Daoy (cell line): ENCODE measurements at places on chromosomes 1 and 21. TPM values are rescaled to one million over a fixed set of nuclear protein-coding genes. Genes with fewer than 3 reads are reported as not detected.

Gene MR1
- 5.2 and 7.1 TPM in 2 replicates for total RNA-seq

Gene KRTAP15-1
- total RNA-seq: not detected in 2 replicates

Gene PTPN7
- 1.3 and 1.5 TPM in 2 replicates for total RNA-seq

Gene CGN
- 3.5 and 4.1 TPM in 2 replicates for total RNA-seq

Gene F11R
- 7.1 and 18.5 TPM in 2 replicates for total RNA-seq

Gene S100A7A
- total RNA-seq: not detected in 2 replicates

Gene PAQR6
- 0.11 TPM in 1 of 2 replicates, not detected in the other for total RNA-seq

Gene ZNF281
- 11.8 and 14.3 TPM in 2 replicates for total RNA-seq

Gene GUCA2A
- total RNA-seq: not detected in 2 replicates

Gene PLCH2
- total RNA-seq: 0.06 TPM in 1 of 2 replicates, not detected in the other

DNA sequence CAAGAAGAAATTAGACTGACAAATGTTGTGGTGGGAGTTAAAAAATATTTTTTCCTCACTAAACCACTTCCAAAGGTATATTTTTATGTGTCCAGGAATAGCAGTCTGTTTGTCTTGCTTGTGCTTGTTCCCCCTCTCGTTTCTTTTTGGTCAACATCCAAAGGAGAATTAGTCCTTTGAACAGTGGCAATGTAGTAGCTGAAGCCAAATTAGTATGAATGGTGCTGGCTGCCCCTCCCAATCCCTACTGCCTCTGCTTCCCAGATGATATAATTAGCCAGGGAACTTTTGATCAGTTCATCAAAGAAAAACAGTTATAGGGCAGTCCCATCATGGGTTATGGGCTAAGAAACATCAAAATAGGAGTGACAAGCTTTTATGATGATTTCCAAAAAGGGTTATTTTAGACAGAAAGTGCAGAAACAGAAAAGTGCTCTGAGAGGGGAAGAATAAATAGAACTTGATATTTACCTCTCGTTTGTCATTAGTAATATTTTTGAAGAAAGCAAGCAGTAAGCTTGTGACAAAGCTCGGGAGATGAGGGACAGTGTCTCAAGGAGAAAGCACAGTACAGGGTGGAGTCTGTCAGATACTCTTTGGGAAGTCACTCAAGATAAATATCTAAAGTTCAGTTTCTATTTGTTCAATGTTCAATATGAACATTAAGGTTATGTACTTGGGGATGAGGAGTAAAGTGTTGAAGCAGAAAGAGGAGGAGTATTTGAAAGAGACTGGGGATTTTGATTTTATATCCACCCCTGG, 239.1 kb downstream of the HLX start:
- no peak for DNase-seq

GRCh38 chr1:152461544-152461943, 47.5 kb upstream of the CRNN start:
- peak; percentile 74 for DNase-seq

GRCh38 chr1:40311692-40312091, 5.4 kb downstream of the COL9A2 start:
- no peak for DNase-seq

DNA sequence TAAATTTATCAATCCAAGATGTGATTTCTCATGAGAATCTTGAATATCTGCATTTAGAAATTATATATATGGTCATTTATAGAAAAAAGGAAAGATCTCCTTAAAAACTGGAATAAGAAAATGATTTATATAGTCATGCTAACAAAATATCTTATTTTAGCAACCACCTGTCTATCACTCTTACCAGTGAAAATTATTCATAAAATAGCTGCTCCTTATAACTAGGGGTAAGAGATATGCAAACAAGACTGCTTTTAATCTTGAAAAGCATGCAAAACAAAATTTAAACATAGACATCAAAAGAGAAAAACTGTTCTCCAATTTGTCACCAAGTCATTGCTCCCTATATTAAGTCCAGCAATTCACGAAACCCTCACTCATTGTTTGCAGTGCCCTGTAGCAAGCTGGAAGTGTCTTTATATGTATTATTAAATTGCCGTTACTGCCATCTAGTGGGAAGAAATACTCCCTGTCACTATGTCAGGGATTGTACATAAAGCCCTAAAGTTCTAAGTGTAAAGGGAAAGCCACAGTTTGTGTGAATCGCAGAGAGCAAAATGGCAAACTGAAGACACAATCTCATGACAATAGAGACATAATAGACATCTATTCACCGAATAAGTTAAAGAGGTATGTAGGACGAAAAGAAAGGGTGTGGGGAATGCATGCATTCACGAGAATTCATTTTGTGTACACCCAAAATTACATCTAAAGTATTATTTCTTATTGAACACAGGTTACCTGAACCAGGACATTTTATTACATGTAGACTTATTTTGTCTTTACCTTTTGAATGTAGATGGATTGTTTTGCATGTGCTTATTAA, 600.5 kb downstream of the USP25 start:
- DNase-seq: peak; percentile 28

DNA sequence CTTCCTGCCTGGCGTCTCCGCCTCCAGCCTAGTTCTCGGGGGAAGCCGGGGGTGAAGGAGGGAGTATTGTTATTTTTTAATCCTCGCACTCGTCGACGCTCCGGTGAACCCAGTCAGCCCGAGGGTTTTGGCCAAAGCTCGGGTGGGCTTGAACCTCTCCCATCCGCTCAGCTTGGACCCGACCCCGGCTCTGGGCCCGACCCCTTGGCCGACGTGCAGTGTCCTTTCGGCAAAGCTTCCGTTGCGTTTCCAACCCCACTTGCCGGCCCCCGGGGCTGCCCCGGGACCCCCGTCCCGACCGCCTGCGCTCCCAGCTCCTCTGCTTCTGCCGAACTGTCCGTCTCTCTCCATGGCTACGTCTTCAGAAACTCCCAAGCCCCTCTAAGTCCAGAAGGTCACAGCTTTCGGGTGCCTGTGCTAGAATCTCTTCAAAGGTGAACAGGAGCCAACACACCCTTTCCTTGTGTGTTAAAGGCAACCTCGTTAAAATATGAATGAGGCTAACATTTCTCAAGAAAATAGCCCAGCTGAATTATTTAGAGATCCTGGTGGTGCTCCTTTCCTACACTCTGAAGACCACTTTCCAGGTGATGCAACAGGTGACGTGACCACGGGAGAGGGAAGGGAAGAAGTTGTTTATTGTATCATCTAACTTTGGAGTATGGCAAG, 647 bp downstream of the DESI2 start:
- DNase-seq: peak; percentile 22

- no peak for DNase-seq
These were observed 498.7 kb downstream of the AMY1C start for GRCh38 chr1:104248385-104248784.

DNA sequence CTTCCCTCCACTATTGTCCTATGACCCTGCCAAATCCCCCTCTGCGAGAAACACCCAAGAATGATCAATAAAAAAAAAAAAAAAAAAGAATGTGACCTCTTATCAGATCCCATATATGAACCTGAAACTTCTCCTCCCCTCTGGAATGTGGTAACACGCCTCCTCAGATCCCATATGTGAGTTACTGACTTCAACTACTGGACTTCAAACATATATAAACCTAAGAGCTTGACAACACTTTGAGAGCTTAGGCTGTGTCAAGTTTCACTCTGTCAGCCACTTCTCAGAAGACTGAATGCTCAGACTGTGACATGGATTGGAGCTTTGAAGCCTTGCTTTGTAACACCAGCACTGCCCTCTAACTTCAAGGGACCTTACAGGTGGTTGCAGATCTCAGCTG, 148.4 kb downstream of the COP1 start:
- DNase-seq: no peak

DNA sequence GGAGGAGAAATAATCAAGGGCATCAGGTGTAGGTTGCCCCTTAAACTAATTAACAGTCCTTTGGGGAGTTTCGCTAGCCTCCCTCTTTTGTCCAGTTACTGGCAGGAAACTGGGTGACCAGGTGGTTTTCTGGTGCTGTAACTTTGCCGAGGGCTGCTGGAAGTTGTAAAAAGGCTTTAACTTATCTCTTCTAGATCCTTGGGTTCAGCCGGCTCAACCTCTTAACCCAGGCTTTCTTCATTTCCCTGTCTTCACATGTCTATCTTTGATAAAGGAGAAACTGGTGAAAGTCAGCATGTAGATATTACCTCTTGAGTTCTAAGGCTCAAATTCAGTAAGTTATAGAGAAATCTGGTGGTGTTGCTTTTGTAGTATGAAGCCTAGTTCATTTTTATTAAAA, 289.7 kb upstream of the NRIP1 start:
- no peak for DNase-seq

DNA sequence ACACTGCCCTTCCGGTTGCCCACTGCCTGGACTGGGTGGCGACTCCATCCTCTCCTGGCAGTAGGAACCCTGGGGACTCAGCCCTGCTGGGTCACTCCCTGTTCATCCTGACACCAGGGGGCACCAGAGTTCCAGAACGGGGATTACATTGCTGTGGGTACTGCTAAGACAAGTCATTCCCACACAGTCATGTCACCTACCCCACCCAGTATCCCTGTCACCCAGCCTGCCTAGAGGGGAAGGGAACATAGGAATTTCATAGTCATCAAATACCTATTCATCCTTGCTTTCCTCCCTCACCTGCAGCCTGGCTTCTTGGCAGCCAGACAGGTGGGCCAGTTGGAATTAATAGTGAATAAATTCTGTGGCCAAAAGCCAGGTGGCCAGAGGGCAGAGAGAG, 9.8 kb upstream of the SFN start:
- peak; percentile 85 for DNase-seq
